Stimulated activated CD8-positive, alpha-beta memory T cell treated with anti-CD3 and anti-CD28 coated beads, Interleukin-4, amount 100 ng/mL, for 1 hour (primary cell): ENCODE measurements at places on chromosomes 1 and 21.

DNA sequence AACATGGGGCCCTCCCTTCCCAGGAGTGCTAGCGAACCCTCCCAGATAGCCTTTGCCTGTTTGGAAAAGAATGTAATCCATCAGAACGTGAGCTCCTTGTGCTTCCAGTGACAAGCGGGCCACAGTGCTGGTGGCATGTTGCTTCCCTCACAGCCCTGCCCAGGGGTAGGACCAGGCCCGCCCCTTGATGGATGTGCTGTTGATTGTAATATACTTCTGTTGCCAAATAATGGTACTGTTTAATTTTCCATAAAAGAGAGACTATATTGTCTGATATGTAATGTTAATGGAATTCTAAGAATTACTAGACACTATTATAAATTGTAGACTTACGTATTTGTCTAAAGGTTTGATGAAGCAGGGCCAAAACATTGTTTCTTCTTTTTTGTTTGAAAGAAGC, 16.4 kb downstream of the ATP5PO start:
- DNase-seq, result no peak

- no peak for DNase-seq
Measured at GRCh38 chr1:25246600-25247023, 642 bp downstream of the RSRP1 start.

- no peak for DNase-seq
Measured at GRCh38 chr1:164452549-164452948, 106.4 kb upstream of the PBX1 start.

GRCh38 chr1:174174461-174175329, 15.4 kb downstream of the RABGAP1L start:
- DNase-seq, result no peak

- DNase-seq, result no peak
Measured at GRCh38 chr1:224182057-224182865, 779 bp upstream of the DEGS1 start.

- DNase-seq, result no peak
Measured at GRCh38 chr1:150981805-150982712, at the start of gene ANXA9. TSS of gene ANXA9 (plus strand) at chr1:150982292. CDS start at chr1:150983106, 814 bp downstream.

DNA sequence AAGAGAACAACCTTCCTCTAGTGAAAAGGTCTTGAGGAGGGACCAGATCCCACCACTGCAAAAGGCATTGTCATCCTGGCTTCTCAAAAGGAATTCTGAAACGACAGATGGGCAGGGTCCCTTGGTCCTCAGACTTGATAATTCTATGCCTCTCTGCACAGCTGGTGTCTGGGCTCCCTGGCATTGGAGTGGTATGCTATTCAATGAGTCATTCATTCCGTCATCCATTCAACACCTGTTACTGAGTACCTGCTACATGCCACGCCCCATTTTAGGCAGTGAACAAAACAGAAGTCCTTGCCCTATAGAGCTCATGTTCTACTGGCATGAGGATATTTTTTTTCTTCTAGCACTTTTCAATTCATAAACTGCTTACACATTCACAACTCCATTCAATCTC, 45.8 kb upstream of the HMGB4 start:
- no peak for DNase-seq
